Activated T-cell treated with anti-CD3 and anti-CD28 coated beads, Interleukin-2, amount 50 U/mL, for 1 hour (primary cell): ENCODE measurements at places on chromosomes 7 and 10.

GRCh38 chr7:152683297-152683696 lies 7.4 kb upstream of the XRCC2 start:
- no peak for DNase-seq

DNA sequence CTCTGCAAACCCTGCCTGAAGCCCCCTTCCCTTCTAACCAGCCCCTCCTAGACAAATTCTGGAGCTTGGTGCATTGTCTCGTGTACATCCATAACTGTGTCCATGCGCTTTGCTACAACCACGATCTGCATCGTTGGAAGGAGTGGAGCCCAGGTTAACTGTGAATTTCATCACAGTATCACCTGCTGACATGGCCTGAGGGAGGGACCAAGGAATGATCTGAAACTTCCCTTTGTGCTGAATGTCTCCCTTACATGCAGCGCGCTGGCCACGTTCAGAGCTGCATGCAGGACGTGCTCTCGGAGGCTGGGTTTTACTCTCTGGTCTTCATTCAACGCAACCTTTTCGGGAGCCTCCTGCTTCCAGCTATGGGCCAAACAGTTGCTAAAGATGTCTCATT lies 222.3 kb downstream of the CUX1 start:
- DNase-seq, result no peak

DNA sequence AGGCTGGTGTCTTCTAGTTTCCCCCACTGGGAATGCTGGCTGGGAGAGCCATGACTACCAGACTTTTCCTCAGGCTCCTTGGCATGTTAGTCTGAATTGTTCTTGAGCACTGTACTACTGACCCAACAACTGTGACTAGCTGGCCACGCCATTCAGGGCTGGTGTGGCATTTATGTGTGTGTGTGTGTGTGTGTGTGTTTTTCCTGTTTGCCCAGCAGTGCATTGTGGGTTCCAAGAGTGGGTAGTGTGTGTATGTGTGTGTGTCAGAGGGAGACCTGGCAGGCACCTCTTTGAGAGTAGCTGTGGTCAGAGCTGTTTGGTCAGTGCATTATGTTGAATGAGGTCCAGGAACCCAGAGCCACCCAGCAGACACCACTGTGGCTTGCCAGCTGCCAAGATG lies 9.2 kb downstream of the PCBD1 start:
- no peak for DNase-seq

DNA sequence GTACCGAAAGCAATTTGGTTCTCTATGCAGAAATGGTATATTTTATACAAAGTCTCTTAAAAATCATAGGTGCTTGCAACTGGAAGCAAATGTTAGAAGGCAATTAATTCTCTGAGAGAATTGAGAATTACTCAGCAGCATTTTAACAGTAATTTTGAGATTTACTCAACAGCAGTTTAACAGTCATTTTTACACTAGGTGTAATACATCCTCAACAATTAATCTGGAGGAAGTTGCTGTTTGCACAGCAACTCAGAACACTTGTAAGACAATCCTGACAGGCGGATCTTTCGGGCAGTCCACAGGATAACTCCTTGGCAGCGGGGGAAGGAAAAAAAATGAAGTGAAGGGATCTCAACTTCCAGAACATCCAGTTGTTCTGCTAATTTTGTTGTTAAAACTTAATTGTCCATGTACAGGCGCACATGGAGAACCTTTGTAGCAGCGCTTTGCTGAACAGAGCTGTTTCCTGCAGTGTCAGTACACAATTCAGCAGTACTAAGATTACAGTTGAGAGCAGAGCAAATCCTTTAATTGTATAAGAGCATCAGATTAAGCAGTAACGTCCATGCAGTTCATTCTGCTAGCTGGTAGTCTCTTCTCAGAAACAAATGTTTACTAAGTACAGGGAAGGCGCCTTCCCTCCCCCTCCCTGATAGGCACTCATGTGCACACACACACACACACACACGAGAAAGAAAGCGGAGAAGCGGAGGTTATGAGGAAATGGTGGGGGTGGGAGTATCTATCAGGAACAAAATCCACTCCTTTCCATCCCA lies 43.8 kb downstream of the ENO4 start:
- no peak for DNase-seq

GRCh38 chr10:30759423-30759822 lies 129.9 kb upstream of the LYZL2 start:
- no peak for DNase-seq

DNA sequence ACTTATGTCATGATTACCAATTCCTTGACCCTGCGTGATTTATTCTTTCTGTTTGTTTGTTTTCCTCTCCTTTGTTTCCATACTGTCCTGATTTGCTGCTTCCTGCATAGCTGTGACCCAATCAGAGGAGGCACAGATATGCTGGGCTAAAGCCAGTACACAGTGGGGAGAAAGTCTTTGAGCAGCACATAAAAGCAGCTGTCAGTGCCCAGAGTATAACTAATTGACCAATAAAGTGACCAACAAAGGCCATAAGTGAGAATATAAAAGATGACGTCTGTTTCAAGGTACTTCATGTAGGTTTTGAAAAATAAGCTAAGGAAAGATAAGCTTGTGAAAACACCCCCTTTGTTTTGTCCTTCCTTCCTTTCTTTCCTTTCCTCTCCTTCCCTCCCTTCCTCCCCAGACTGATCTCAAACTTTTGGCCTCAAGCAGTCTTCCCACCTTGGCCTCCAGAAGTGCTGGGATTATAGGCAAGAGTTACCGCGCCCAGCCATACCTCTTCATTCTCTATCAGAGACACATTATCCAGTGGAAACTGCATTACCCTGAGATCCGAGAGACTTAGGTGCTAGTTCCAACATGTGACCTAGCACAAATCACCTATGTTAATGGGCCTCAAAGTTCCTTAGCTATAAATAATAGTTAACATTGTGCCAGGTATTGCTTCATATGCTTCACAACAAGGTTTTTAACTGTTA lies 17.0 kb downstream of the BCAP29 start:
- DNase-seq, result no peak

GRCh38 chr10:79113827-79114226 lies 45.1 kb downstream of the ZMIZ1 start:
- DNase-seq, result no peak

DNA sequence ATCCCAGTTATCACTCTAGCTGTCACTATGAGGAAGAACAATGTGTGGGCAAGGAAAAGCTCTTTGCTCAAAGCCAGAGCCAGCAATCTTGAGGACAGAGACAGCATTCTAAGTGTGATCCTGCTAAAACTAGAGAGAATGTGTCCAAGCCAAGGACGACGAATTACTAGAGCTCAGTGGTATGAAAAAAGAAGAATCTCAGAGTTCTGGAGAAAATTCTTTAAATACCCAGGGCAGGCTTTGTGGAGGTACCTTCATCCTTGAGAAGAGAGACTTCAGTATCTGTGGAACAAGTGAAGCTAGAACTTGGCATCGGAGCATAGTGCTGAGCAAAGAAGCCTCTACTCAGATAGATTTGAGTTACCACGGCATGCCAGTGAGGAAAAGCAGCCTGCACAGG lies 209.8 kb downstream of the TRIL start:
- DNase-seq, result no peak
